SHP77 (cell line): ENCODE measurements at places on chromosomes 1 and 21.

DNA sequence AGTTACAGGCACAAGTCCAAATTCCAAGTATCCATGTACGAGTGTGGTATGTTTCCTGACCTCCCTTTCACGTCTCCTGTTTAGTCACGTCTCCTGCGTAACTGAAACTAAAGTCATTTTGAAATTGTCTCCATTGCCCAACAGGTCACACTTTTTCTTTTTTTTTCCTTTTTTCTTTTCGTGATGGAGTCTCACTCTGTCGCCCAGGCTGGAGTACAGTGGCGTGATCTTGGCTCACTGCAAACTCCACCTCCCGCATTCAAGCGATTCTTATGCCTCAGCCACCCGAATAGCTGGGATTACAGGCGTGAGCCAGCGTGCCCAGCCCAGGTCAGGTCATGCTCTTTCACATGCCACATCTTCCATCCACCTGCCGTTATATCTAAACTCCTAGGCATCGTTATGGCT lies 38.2 kb downstream of the L1TD1 start:
- no peak for DNase-seq

DNA sequence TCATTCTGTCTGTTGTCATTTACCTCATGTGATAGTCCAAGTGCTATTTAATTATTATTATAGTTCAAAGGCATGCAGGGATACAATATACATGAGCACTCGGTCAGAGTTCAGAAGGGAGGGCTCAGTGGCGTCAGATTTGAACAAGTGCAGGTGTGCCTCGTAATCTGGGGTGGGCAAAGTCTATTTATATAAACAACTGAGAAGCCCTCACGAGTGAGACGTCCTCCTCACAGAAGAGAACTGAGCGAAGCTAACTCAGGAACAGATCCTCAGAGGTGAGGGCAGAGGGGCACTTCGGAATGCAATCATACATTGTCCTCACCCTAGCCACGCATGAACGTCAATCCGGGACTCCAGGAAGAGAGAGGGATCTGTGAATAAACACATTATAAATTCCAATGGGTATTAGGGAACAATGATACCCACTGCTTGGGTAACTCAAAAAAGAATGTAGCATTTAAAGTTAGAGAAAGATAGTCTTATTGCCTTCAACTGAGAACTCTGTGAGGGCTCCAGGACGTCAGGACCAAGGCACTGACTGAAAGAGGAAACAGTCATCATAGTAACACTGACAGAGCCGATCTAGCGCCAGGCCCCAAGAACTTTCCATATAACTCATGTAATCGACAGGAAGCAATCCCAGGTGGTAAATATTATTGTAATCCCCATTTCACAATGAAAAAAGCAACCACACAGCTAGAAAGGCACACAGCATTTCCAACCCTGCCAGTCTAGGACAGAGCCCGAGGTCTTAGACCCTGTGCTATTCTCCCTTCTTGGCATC lies 127.1 kb upstream of the B3GALT2 start:
- no peak for DNase-seq

DNA sequence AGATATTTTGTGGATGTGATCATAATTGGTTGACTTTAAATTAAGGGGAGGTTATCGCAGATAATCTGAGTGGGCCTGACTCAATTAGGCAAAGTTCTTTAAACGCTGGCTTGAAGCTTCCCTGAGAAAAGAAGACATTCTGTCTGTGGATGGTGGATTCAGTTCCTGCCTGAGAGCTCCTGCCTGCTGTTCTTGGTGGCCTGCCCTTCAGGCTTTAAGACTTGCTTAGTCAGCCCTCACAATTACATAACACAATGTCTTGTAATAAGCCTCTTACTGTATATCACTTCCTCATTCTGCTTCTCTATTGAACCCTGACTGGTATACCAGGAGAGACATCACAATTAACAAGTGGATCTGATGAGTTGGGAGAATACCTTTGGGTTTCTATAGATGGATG lies 50.2 kb downstream of the KCNJ6 start:
- no peak for DNase-seq

DNA sequence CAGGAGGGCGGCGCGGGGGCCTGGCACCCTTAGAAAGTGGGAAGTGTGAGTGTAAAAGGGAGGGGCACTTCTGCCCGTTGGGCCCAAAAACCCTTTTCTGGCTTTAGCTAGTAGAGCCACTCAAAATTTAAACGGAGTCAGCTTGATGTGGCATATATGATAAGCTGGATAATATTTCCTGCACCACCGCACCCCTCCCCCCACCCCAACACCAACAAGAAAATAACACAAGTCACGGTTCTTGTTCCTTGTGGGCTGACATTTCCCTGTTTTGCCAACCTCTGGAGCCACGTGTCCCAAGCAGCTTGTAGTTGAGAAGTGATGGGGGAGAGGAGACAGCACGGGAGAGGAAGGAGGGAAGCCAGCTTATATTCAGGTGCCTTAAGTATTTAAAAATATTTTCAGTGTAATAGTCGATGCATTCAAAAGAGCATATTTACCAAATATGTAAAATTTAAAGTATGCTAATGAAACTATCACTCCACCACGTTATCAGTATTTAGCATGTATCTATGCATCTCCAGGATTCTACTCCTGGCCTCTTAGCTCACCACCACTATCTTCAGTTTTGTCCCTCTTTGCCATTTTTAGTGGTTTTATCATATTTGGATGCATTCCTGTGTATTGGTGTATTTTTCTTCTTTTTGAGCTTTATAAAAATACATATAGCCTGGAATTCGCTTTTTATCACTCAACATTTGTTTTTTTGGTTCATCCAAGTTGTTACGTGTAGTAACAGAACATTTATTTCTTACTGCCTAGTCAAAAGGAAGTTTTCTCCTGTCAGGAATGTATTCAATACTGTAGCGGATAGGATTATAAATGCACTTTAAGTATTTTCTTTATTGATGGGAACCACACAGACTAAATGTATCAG lies 773 bp upstream of the DDX59 start:
- DNase-seq = peak; percentile 57

DNA sequence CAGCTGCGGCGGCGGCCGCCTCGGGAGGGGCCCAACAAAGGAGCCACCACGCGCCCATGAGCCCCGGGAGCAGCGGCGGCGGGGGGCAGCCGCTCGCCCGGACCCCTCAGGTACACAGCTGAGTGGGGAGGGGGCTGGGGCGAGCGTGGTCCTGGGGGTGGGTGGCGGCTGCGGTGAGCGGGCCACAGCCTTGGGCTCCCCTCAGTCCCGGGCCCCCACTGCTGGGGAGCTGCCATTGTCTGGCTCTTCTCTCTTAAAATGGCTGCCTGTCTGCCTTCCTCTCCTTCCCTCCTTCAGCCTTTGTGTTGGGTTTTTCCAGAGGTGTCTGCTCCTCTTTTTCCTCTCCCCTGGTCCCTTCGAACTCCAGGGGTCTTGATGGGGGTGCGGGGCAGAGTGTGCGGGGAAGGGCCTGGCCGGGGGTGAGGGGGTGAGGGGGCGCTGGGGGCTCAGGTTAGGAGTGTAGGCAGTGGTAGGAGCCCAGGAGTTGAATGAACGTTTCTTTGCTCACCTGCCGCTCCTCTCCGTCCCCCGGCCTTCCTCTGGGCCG lies 1.7 kb downstream of the ARID1A start:
- no peak for DNase-seq

DNA sequence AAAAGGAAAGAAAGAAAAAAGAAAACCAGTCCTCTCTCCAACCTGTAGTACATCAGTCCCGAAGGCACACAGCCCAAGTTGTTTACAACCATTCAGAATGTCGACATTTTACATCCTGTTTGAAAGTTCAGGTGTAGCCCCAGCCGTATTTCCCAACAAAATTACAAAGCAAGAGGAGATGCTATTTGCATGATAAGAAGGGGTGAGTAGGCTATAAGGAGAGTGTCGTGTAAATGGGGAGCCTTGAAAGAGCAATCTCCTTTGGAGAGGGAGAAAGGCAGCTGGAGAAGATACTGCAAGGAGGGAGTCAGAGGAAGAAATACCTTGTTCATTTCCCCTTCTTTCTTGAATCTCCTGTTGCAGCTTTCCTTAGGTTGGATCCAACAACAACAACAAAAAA lies 35.5 kb upstream of the DENND1B start:
- DNase-seq = no peak

- DNase-seq = peak; percentile 78
Measured at GRCh38 chr1:32753532-32754316, 51.2 kb upstream of the SYNC start.

GRCh38 chr1:116997066-116997465 lies 4.5 kb upstream of the CD101 start:
- no peak for DNase-seq

- no peak for DNase-seq
Measured at GRCh38 chr1:226679853-226680516, 59.1 kb downstream of the ITPKB start.

GRCh38 chr1:77636864-77637263 lies 45.6 kb downstream of the ZZZ3 start:
- no peak for DNase-seq

DNA sequence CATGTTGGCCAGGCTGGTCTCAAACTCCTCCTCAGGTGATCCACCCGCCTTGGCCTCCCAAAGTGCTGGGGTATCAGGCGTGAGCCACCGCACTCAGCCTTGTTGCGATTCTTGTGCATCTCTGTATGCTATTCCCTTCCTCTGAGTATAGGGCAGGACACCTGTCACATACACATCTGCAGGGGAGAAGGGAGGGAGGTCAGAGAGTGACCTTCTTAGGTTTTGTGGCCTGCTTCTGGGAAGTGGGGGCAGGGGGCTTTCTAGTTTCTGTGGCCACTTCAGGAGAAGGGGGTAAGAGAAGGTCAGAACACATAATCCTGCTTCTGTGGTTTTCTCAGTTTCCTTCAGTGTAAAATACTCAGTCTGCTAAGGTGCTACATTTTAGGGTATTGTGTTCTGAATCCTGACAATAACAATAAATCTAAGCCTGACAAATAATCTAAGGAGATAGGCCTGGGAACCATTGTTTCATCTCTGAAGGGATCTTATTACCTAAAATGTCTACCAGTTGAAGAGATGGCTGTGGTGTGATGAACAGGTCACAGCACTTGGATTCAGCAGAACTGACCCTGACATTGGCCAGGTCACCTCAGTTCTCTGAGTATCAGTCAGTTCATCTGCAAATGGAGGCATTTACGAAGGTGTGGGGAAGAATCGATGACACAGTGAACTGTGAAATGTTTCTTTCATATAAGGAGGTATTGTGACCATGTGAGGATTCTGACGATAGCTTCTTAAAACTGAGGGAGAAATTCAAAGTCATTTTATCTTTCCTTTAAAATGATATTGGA lies 212.6 kb upstream of the L1TD1 start:
- no peak for DNase-seq

- DNase-seq = no peak
Measured at GRCh38 chr1:226816576-226816975, 53.8 kb upstream of the PSEN2 start.

DNA sequence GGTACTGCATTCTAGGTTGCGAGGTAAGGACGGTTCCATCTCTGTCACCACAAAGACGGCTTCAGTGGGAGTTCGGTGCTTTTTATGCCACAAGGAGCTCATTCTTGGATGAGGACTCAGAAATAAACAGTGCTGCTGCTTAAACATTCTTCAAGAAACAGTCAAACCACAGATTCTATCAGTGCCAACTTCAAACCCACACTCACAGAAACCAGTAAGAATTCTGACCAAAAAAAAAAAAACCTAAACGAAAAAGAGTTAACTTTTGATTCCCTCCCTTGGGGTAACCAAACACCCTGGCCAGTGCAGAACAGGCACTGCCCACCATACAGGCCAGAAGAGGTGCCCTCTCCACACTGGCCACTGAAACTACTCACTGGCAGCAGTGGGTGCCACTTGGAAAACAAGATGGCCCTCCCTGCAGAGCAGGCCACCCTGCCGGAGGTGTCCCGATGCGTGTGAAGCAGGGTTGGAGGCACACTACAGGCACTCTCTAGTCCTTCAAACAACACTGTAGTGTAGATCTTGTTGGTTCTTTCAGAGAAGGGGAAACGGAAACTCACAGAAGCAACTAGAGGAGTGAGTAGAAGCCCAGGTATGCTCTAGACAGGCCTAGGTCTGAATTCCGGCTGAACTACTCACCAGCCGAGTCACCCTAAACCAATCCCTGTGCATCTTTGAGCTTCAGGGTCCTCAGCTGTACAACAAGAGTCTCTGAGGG lies 87.3 kb upstream of the TLR5 start:
- no peak for DNase-seq

DNA sequence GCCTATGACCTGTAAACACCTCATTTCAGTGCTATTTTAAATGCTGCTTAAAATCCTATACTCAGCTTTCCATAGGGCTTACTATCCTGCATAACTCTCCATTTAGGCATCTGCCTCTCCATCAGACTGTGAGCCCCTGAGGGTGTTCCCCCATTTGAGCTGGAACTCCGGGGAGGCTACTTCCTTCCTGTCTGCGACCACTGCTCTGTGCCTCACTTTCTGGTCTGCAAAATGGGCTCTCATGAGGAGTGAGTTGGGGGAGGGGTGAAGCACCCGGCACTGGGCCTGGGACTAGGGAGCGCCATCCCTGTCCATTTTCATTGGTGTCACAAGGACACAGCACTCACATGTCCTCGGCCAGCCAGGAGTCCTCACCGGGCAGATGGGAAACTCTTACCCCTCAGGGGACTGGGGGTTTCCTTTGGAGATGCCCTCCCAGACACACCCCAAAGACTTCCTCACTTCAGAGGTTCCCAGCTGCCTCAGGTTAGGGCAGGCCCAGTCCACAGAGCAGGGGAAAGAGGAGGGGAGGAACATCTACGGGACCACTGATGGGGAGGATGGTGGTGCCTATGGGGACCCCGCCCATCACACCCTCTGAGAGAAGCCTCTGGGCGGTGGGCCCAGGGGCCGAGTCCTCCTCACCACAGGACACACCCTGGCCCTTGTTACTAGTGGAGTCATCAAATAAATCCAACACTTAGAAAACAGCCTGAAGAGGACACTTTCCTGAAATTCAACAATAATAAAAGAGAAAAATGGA lies 134.9 kb downstream of the MATN1 start:
- DNase-seq = no peak

DNA sequence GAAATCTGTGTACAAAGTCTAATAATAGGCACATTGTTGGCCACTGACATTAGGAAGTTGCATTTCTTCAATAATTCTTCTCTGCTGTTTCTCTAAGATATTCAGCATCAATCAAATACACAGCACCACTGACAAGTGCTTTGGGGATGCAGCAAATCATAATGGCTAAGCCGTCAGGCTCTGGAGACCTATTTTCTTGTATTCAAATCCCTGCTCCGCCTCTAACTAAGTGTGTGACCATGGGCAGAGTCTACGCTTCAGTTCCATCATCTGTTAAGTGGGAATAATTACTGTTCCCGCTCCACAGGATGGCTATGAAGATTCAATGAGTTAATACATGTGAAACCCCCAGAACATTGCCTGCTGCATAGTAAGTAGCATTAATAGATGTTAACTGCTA lies 176.9 kb downstream of the ADGRL4 start:
- DNase-seq = no peak

DNA sequence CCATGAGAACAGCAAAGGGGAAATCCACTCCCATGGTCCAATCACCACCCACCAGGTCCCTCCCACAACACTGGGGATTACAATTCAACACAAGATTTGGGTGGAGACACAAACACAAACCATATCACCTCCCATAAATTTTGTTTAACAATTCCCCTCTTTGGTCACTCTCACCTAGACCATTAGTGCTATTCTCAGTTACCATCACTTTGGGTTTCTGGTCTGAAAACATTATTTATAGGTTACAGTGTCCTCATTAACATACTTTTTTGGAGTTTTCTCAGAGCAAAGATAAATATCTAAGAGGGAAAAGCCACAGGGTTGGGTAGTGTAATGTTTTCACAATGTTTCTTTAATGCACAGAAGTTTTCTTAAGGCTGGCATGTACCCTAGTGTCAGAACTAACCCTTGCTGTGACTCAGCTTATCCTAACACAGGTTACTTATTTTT lies 47.7 kb upstream of the DNAH14 start:
- no peak for DNase-seq
